Activated CD4-positive, alpha-beta T cell treated with anti-CD3 and anti-CD28 coated beads, Interleukin-2, amount 10 ng/mL, durations not matched to agents 24 days and 14 days (primary cell): ENCODE measurements at places on chromosomes 16 and 17. TPM values are rescaled to one million over a fixed set of nuclear protein-coding genes. Genes with fewer than 3 reads are reported as not detected.

Gene CRHR1
- total RNA-seq, result not detected in 2 replicates

Gene SBK1
- total RNA-seq, result 0.85 and 1.5 TPM in 2 replicates

Gene ADAD2
- total RNA-seq, result not detected in 2 replicates

Gene TSNAXIP1
- 0.65 and 0.80 TPM in 2 replicates for total RNA-seq

DNA sequence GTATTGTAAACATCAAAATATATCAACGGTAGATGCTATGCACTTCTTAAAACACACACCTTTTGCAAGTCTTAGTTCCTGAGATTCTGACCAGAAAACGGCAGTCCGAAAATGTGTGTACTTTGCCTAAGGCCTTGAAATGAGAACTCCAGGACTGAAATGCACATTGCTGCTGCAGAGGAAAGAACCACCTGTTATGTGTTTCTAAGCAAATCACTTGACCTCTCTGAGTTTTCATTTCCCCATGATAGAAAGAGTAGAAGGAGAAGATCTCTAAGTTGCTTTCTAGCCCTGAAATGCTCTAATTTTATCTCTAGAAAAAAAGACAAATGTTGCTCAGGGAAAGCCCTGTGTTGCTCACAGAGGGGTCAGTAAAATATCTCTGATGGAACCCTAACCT, 9.9 kb downstream of the CCDC182 start:
- DNase-seq, result no peak

DNA sequence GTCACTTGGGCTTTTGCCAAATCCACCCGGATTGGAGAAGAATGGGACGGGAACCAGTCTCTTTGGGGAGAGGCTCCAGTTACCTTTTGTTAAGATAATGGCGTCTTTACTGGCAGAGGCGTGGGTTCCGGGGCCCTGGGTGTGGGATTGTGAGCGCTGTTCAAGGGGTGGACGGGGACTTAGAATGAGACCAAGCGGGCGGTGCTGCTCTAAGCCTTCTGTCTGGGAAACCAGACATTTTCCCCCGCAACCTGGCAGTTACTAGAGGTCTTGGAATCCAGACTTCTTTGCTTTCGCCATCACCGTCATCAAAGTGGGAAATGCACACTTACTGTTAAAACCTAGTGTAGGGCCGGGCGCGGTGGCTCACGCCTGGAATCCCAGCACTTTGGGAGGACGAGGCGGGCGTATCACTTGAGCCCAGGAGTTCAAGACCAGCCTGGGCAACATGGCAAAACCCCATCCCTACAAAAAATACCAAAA, 706 bp downstream of the TEN1 start:
- DNase-seq, result no peak

- DNase-seq, result no peak
Measured at GRCh38 chr17:14818469-14818868, 446.7 kb downstream of the PMP22 start.

DNA sequence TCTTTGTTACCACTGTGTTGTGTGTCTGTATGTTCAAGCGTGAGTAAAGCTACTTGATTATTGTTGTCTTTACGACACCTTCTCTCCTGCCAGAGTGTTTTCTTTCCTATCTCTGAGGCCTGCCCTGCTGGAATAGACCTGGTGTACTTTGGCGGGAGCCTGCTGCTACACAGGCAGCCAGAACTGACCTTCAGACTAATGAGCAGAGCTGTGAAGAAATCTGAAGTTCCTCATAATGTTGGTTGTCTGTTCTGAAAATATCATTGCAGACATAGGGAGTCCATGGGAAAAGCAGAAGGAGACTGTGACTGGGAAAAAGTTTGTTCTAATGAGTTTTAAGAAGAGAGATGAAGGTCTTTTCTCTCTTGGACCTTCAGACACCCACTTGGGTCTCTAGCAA, 9.8 kb downstream of the RHOT1 start:
- no peak for DNase-seq

DNA sequence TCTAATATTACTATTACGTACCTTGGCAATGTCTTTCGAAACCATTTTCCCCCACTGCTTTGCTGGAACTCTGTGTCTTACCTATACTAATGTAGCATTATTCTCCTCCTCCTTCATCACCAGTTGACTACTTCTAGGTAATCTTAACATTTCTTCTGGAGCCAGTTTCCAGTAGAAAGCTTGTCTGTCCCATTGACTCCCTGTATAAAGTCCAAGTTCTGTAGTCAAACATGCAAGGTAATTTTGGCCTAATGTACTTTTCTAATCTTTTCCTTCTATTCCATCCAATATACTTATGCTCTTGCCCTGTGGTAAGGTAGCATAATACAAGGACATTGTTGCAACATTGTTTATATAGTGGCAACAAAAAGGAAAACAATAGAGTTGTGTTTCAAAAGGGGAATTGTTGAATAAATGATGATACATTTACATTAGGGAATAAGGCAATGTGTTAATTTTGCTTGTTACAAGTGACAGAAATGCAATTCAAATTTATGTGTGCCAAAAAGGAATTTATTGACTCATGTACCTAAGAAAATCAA, 27.9 kb downstream of the OMG start:
- DNase-seq, result no peak

GRCh38 chr17:14922411-14922810, 342.7 kb downstream of the PMP22 start:
- DNase-seq, result no peak

GRCh38 chr16:80025236-80025635, 424.7 kb upstream of the MAF start:
- no peak for DNase-seq

GRCh38 chr17:58947824-58948223, 158.9 kb downstream of the TRIM37 start:
- peak; percentile 31 for DNase-seq

- no peak for DNase-seq
Measured at GRCh38 chr16:70778901-70779309, 22.1 kb downstream of the VAC14 start.

DNA sequence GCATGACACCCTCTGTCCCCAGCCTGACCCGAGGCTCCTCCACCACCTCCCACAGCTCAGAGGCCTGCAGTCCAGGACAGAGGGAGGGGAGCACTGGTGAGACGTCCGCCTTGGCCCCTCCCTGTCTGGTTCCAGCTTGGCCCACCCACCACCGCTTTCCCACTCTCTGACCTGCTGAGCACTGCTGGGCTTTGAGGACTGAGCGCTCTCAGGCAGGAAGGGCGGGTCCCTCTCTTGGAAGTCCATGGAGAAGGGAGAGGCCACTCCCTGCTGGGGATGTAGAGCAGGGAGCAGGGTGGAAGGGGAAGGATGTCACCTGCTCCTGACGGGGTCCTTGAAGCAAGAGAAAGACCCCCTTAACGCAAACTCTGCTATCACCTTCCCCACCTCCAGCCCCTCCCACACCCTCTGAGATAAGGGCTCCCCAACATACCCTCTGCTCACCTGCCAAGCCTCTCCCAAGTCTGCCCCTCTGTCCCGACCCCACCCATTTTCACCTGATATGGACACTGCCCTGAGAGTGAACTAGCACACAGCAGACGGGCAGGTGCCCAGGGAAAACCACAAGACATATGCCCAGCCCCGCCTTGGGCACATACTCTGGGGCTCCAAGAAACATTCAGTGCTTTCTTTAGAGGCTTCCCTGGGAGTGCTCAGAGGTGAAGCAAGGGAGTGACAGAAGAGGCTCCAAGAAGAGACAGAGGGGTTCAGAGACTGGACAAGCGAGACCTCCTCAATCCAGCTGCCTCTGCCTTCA, 1.4 kb downstream of the OSBPL7 start:
- no peak for DNase-seq

GRCh38 chr17:81921537-81921862, 3.5 kb upstream of the SIRT7 start:
- DNase-seq, result no peak

DNA sequence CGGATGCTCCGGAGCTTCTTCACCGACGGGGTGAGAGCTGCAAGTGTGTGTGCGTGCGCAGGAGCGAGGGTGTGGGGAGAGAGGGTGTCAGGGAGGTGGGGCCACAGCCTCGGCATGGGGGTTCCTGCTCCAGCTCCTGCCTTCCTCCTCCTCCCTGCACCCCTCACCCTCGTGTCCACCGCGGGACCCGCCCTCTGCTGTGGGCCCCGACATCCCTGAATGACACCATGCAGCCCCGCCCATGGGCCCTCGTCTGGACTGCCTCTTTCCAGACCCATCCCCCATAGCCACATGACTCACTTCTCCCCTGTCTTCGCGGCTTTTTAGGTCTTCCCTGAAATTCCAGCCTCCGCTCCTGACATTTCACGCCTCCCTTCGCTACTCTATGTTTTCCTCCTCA, 41.6 kb downstream of the ARHGAP23 start:
- DNase-seq, result no peak

GRCh38 chr17:58136669-58137279, 11.4 kb upstream of the OR4D1 start:
- DNase-seq, result peak; percentile 43

DNA sequence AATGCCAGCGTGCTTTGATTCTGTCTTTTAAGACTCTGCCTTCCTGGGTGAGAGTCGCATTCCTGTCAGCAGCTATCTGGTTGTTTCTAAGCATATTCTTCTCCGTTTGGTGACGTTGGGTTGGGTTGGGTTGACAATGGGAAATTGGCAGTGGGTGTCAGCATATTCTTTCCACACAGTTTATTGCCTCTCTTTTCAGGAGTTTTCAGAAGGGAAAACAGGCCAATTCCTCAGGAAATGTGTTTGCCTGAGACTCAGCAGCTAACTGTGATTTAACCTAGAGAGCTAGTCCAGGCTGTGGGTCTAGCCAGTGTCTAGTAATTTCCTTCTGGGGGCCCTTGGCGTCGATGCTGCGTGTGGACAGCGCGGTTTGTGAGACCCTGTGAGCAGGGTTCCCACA, 21.2 kb downstream of the EPN2 start:
- DNase-seq, result no peak

DNA sequence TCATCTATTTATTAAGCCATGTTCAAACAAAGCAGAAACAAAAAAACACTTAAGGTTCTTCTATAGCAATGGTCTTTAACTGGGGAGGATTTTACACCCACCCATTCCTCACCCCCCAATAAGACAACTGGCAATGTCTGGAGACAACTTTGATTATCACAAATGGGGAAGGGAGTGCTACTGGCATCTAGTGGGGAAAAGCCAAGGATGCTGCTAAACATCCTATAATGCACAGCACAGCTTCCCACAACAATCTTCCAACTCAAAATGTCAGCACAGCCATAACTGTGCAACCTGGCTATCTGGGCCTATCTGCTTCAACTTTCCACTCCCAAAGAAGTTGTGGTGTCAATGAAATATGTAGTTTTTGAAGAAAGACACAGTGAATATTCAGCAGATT, 1044.4 kb downstream of the CDH8 start:
- no peak for DNase-seq
